Neural crest cell (in vitro differentiated cells): ENCODE measurements at places on chromosomes 13 and 19.

DNA sequence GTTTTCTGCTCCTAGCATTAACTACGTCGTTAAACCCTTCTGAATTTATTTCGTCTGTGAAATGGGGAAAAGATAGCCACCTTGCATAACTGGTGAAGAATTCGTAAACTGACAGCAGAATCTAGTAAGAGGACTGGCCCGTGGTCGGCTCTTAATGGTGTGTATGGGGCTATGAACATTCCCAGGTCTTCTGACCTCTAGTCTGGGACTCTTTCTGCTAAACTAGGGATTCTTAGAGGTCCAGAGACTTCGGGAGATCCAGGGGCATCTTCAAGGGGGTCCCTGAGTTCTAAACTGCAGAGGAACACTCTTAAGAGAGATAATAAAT lies 231.1 kb upstream of the SERP2 start:
- no peak for DNase-seq

DNA sequence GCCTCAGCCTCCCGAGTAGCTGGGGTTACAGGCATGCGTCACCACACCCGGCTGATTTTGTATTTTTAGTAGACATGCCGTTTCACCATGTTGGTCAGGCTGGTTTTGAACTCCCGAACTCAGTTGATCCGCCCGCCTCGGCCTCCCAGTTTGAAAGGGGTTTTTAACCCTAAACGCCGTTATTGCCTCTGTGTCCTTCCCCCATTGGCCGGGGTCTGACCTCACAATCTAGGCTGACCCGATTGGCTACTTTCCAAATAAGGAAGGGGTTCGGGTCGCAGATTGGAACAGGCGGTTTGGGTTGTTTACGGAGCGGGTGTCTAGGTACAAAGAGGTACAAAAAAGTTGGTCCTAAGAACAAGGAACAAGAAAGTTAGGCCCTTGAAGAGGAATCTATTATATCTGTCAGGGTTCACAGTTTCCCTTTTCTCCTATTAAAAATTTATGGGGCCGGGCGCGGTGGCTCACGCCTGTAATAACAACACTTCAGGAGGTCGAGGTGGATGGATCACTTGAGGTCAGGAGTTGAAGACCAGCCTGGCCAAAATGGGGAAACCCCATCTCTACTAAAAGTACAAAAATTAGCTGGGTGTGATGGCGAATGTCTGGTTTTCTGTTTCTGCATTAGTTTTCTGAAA lies 1.0 kb downstream of the ZNF253 start:
- DNase-seq, result peak; percentile 28

DNA sequence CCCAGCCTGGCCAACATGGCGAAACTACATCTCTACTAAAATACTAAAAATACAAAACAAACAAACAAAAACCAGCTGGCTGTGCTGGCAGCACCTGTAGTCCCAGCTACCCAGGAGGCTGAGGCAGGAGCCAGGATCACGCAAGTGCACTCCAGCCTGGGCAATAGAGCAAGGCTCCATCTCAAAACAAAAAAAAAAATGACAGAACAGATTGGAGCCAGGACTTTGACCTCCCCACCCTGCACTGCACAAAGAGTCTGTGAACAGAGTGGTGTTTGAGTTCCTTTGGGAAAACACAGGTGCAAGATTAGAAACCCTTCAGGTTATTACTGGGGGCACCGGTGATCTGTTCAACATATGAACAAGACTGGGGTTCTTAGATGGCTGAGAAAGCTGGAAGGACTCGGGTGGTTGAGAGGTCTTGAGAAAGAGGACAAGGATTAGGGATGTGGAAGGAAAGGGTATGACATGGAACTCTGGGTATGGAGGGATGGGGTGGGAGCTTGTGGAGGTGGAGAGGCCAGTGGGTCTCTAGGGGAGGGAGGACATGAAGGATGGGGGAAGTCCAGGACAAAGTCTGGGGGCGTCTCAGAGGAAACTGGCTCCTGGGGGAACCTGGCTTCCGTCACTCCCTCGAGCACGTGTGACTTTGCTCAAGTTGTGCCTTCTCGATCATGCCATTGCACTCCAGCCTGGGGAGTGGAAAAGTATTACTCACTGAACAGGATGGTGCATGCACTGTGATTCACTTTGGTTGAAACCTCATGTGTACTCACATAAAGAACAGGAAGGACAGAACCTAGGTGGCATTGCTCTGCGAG lies 25.9 kb downstream of the RCN3 start:
- DNase-seq, result no peak

GRCh38 chr13:97233499-97233898 lies 11.4 kb downstream of the MBNL2 start:
- DNase-seq, result no peak

DNA sequence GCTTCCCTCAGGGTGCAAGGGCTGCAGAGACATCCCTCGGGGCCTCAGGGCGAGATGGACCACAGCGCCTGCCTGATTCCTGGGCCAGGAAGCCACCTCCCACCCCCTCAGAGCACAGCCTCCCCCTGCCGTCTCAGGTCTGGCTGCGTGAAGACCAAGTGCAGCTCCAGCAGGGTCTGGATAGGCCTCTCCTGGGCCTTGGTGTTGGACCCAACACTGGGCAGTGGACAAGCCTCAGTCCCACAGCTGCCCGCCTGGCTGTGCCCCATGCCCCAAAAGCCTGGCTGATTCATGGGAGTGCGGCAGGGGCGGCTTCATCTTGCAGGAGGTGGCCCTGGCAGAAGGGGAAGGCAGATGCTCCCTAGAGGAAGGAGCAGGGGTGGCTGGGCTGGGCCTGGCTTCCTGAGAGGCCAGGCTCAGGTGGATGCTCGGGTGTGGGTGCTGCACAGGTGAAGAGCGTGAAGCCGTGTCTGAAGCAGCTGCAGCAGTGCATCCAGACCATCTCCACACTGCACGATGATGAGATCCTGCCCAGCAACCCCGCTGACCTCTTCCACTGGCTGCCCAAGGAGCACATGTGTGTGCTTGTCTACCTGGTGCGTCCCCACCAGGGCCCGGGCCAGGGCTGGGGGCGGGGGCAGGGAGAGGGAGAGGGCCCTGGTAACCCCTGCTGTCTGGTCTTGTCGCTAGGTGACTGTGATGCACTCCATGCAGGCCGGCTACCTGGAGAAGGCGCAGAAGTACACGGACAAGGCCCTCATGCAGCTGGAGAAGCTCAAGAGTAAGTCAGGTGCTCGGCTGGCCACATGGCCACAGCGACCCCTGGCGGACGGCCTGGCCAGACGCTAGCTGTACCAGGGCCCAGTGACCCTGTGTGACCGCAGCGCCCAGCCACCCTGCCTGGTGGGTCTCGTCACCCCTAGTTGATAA lies 21.7 kb downstream of the MAU2 start:
- peak; percentile 75 for DNase-seq

DNA sequence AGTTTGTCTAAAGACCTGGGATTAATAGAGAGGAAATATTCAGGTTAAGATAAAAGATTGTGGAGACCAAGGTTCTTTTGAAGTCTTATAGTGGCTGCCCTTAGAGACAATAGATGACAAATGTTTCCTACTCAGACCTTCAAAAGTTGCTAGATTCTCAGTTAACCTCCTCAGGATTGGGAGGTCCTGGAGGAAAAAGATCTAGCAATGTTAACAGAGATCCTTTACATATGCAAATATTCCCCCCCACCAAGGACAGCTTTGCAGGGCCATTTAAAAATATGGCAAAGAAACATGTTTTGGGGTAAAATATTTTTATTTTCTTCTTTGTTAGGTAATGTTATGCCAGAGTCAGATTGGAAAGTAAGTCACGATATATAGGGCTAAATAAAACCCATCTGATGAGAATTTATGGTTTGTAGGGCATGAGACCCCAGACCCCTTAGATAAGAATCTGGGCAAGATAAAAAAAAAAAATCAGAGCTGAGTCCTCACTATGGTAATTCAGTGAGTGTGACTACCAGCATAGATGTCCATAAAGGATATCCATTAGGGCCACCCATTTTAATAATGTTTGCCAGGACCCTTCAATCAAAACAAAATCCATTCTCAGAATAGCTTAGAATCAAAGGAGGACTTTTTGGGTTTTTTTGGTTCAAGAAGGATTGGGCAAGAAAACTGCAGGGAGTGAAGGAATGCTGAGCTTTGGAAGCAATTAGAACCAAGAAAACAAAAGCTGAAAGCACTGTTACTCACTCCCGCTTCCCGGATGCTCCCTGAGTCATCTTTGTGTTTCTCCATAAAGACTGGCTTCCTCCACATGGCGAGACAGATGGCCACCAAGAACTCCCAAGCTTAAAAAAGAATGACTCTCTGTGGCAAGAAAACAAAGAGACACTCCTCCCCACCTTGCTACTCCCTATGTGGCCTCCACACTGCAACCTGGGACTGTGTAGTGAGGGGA lies 28.2 kb downstream of the VSTM1 start:
- no peak for DNase-seq

DNA sequence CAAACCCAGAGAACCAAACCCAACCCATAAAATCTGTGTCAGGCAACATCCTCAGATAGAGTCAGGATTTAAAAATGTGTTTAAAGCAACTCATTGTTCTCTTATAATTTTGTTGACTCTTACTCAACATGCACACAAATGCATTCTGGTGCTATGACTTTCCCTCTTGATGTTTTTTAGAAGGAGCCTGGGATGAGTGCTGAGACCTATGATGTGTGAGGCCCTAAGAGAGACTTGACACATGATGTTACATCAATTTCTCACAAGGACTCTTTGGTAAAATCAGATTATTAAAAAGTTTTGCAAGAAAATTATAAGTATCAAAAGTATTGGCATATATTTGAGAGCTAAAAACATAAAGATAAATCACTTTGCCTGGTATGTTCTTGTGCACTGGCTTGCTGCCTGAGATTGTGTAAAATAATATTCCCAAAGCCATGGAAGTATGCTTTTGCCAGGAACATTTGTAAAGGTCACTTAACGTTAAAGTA lies 173.9 kb downstream of the DCLK1 start:
- no peak for DNase-seq

DNA sequence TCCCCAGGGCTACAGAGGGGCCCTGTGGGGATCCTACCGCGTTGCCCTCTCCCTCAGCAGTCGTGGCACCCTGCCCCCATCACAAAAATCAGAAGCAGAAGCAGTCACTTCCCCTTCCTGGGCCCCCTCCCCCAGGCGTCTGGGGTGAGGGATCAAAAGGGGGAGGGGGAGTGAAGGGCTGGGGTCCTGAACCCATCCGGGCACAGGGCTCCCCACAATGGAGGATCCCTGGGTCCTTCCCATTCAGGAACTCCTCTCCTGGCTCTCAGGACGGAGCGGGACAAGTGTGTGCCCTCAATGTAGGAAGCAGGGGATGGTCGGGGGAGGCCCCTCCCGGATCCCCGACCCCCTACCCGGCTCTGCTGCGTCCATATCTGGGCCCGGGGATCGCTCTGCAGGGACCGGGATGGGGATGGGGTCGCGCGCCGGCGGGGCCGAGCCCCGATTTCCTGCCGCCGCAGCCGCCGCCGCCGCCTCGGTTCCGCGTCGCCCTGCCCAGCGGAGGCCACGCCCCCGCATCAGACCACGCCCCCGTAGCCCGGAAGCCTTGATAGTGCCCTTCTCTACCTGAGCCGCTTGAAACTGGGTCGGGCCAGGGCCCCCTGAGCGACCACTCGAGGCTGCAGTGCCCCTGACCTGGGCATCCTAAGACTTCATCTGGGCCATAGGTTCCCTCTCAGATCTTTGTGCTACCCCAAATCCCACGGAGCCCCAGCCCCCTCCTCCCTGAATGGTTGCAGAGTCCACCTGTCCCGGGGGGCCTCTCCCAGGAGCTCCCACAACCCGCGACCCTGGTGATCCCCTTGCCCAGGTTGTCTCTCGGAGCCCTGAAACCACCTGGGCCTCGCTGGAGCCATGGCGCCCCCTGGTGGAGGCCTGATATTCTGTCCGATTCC lies at the start of gene GMIP:
Gene GMIP (minus strand): TSS at position 500 of the 896 bp plus-strand sequence. CDS start 128 bp downstream, at position 372.
- peak; percentile 79 for DNase-seq

DNA sequence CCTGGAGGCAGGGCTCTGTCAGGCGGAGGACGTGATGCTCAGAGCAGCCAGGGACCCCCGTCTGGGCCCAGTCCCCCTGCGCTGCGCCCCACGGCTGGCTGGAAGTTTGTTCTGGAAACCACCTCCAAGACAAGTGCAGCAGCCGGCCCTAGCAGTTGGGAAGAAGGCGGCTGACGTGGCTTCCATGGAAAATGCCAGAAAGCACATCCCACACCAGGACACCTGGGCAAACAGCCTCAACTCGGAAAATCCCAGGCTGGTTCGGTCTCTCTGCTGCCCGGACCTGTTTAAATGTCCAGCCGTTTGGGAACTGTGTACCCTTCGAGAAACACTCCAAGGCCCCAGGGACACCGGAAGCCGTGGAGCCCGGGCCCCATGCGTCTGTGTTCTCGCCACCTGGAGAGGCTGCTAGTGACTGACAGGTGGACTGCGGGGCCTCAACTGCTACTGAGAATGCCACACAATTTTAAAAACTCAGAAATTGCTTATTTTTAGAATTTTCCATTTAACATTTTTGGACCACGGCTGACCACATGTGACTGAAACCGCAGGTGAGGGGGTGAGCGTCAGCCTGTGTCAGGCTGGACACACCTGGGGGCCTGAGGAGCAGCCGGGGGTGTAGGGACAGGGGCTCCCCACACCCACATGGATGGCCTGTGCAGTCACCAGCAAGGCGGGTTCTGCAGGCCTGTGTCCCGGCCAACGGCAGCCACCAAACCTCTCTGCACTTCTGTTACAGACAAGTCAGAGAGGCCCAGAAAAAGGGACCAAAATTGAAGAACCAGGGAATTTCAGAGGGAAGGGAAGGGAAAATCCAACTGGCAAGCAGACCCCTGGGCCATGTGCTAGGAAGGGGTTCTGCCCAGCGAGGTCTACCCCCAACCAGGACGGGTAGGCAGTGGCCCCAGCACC lies 31.7 kb downstream of the RASA3 start:
- no peak for DNase-seq

GRCh38 chr13:37134411-37135041 lies 29.1 kb upstream of the CSNK1A1L start:
- DNase-seq, result no peak

- DNase-seq, result no peak
These were observed 1.8 kb downstream of the ZNF175 start for GRCh38 chr19:51572908-51573307.
